ENCODE measurements at places on chromosomes 2 and 18.

DNA sequence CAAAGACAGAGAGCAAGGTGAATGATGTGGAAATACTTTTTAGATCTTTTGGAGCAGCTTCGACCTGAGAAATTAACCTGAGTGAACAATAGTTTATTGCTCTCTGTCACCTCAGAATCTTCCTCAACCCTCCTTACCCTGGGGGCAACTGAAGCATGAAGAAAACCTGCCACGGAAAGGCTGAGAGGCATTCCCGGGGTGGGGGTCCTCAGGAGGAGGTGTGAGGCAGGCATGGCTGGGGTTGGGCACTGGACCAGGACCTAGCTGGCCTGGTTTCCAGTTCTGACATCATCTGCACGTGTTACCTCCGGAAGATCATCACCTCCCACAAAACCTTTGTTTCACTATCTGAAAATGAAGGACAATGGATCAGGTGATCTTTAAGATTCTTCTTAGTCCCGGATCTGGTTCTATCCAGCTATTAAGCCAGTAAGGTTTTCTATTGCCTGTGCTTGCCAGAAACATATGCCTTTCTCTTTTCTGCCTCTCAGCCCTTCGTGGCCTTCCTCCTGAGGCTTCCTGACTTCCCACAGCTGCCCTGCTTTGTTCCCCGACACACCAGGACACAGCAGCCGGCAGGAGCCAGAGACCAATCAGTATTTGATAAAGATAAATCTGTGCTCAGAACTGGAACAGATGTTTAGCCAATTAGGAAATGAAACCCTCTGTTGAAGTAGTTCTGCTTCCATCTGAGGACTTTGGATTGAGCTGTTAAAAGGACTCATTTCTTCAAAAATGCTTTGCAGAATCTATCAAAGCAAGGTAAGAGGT is 232.5 kb downstream of the TDRD15 start:
- no peak for DNase-seq
- no peaks in the 10 kb centered on the region for H3K4me1 ChIP-seq
- H3K27me3 ChIP-seq: no peaks in the 10 kb centered on the region
- H3K4me3 ChIP-seq: no peak overlapping the region
- no peaks in the 10 kb centered on the region for H3K36me3 ChIP-seq
- no peak overlapping the region for H3K27ac ChIP-seq

GRCh38 chr2:146412625-146413024 is 1432.2 kb upstream of the ACVR2A start:
- no peak overlapping the region for H3K27ac ChIP-seq
- no peak overlapping the region for H3K4me3 ChIP-seq
- DNase-seq: no peak
- no peaks in the 10 kb centered on the region for H3K36me3 ChIP-seq
- no peaks in the 10 kb centered on the region for H3K4me1 ChIP-seq

- no peaks in the 10 kb centered on the region for H3K36me3 ChIP-seq
- H3K27me3 ChIP-seq: no peaks in the 10 kb centered on the region
- no peak for DNase-seq
- H3K27ac ChIP-seq: no peak overlapping the region
- H3K4me3 ChIP-seq: no peak overlapping the region
These were observed 159.4 kb downstream of the CCDC148 start for GRCh38 chr2:158297120-158297519.

DNA sequence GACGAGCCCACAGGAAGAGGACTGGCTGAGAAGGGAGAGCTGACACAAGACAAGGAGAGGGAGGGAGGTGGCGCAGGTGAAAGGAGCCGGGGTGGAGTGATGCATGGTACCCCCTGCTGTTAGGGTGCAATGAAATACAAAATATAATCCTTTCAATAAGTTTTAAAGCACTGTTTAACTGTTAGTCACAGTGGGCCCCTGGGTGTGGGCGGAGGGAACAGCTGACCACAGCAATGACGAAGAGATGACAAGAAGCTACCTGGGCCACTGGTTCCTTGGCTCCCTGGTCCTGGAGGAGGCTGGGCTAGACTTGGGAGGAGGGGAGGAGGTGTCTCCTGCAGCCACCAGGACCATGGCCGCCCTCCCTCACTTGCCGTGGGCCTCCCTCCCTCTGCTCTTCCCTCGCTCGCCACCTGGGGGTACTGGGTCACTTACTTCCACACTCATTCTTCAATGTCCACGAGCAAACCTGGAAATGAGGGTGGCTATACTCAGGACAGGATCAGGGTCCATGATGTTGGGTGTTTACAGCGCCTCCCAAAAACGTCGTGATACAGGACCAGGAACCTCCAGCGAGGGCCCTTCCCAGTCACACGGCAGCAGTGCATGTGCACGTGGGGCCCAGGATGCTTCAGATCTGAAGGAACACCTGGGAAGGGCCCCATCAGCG is 196.1 kb downstream of the ANKRD30B start:
- no peak overlapping the region for H3K4me3 ChIP-seq
- DNase-seq: peak; percentile 26
- H3K27ac ChIP-seq: no peak overlapping the region
- no peaks in the 10 kb centered on the region for H3K27me3 ChIP-seq
- no peaks in the 10 kb centered on the region for H3K4me1 ChIP-seq

- H3K36me3 ChIP-seq: no peaks in the 10 kb centered on the region
- no peak for DNase-seq
- no peaks in the 10 kb centered on the region for H3K4me1 ChIP-seq
- H3K27ac ChIP-seq: peak overlapping the region; percentile 3
- H3K27me3 ChIP-seq: no peaks in the 10 kb centered on the region
These were observed 79.3 kb upstream of the CD28 start for GRCh38 chr2:203626952-203627681.

GRCh38 chr2:50612306-50612705 is 419.6 kb downstream of the NRXN1 start:
- no peak for DNase-seq
- no peak overlapping the region for H3K27ac ChIP-seq
- H3K4me3 ChIP-seq: no peak overlapping the region
- H3K27me3 ChIP-seq: no peaks in the 10 kb centered on the region

- H3K27ac ChIP-seq: no peak overlapping the region
- no peak overlapping the region for H3K4me3 ChIP-seq
- no peaks in the 10 kb centered on the region for H3K36me3 ChIP-seq
- H3K4me1 ChIP-seq: no peaks in the 10 kb centered on the region
These were observed 157.0 kb upstream of the ACAA2 start for GRCh38 chr18:49970319-49970718.

GRCh38 chr2:134845719-134846118 is 7.3 kb downstream of the ACMSD start:
- DNase-seq: no peak
- no peaks in the 10 kb centered on the region for H3K27me3 ChIP-seq
- no peaks in the 10 kb centered on the region for H3K36me3 ChIP-seq
- H3K4me1 ChIP-seq: no peaks in the 10 kb centered on the region
- no peak overlapping the region for H3K4me3 ChIP-seq
- H3K27ac ChIP-seq: no peak overlapping the region

DNA sequence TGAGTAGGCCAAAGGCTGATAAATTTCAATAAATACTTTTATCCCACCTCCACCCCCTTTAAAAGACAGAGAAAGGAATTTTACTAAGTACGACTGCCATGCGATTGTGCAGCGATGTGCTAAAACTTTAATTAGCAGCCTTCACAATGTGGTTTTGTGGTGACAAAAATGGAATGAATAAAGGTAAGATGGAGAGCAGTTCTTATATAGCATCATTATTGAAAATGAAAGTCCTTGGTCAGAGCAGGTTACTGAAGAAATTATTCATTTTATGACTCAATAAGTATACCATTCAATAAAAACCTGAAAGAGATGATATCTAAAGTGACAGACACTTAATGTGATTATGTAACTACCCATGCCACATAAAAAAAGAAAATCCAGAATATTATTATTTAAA is 33.2 kb upstream of the MTIF2 start:
- H3K27me3 ChIP-seq: no peaks in the 10 kb centered on the region
- H3K27ac ChIP-seq: no peak overlapping the region
- no peak overlapping the region for H3K4me3 ChIP-seq
- DNase-seq: no peak

DNA sequence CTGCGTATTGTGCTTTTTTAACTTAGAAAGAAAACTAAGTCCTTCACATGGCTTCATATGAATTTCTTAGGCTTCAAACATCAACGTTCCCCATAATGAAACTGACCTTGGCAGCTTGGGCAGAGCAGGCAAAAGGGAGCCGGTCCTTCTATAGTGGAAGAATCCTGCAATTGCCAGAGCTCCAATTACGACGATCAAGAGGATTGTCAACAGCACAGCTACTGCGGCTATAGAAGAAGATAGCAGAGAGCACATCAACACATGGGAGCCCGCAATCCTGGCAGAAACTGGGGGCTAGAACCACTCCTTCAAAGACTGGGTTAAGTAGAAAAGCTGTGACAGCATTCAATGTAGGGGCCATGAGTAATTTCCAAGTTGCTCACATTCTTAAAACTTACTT is 69.8 kb downstream of the DHRS9 start:
- no peaks in the 10 kb centered on the region for H3K36me3 ChIP-seq
- H3K4me1 ChIP-seq: no peaks in the 10 kb centered on the region
- no peak overlapping the region for H3K27ac ChIP-seq
- no peak for DNase-seq
